ENCODE measurements at places on chromosomes 13 and 19.
A peak's percentile ranks its signal among the peaks of the same experiment; 100 is the strongest.

DNA sequence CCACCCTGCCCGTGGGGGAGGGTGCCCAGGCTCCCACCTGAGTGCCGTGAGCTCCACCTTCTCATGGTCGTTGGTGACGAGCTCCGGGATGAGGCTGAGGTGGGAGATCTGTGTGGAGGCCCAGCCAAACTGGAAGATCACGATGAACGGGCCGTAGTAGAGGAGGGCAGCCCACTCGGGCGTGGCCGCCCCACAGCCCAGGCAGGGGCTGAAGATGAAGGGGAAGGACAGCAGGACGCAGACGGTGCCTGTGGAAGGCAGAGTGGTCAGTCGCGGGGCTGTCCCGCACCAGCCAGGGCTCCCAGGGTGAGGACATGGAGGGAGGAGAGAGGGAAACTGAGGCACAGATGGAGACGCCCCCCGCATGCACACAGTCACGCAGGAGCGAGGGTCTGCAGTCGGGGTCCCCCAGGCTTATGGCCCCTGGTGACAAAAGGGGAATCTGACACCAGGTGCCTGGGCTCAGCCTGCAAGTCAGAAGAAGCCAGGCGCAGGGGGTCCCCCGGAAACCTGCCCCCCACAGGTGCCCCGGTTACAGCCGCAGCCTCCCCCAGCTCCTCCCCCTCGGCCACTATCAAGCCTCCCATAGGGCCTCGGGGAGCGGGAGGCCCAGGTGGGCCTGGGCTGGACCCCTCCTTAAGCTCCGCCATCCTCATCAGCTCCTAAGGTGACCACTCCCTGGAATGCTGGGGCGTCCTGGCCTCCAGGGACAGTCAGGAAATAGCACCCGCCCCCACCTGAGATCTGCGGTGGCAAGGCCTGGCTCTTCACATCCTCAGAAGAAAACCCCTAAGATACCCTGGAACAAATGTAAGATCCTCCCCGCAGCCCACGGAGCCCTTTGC lies 6.2 kb downstream of the MFSD12 start:
- no peak for DNase-seq

DNA sequence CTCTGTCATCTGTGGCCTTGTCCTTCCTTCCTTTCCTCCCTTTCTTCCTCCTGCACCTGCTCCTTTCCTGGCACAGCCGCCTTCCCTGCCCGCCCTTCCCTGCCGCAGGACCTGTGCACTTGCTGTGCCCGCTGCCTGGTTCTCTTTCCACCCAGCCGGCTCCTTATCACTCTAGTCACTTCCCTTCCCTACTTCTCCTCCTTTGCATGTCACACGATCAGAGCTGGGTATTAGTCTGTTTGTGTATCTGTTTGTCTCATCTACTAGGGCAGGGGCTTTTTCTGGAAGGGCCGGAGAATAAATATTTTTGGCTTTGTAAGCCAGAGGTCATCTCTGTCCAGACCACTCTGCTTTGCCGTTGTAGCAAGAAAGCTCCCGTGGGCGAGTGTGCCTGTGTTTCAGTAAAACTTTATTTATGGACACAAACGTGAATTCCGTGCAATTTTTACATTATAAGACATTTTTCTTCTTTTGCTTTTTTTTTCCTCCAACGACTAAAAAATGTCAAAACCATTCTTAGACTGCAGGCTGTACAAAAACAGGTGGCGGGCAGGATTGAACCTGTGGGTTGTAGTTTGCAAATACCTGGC lies 6.1 kb downstream of the KDM4B start:
- DNase-seq: no peak

DNA sequence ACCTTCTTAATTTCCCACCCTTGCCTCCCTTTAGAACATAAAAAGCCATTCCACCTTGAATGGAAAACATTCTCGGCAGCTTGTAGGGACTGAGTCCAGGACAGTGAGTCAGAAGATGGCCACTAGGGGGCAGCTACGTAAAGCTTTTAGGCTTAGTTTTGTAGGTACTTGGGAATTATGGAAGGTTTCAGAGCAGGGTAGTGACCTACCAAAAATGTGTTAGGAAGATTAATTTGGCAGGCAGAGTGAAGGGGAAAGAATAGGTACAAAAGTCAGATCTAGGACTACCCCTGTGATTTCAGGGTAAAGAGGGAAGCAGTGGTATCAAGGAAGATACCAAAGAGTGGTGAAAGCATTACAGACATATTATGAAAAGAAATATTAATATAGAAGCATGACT lies 198.4 kb downstream of the NDFIP2 start:
- DNase-seq: peak; percentile 75

GRCh38 chr19:31427857-31428256 lies 78.6 kb upstream of the TSHZ3 start:
- no peak for DNase-seq

DNA sequence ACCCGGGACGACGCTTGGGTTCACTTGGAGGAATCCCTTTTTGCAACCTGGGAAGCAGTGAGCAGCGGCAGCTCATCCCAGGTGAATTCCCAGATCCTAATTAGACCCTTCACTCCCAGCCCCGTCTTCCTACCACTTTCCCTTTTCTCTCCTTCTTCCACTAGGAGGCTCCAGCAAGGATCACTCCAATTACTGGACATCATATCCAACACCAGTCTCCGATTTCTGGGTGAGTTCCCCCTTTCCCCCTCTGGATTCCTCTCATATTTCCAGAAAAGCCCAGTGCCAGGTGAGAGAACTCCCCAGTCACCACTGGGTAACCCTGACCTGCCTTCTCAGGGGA lies 17.1 kb upstream of the ZSCAN4 start:
- DNase-seq: no peak

- DNase-seq: no peak
These were observed 18.6 kb downstream of the DOCK9 start for GRCh38 chr13:98959291-98959690.

DNA sequence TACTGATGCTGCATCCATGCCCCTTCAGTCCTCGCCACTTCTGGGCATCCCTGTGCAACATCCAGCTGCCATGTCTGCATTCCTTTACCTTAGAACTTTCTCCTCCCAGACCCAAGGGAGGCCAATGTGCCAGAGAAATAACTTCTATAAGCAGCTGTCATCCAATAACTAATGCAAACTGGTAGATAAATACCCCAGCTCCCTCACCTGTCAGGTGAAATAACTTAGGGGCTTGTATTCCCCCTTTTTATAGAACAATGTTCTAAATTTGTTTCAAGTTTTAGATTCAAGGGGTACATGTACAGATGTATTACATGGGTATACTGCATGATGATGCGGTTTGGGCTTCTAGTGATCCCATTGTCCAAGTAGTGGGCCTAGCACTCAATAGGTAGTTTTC lies 880.1 kb downstream of the UQCRFS1 start:
- DNase-seq: no peak

DNA sequence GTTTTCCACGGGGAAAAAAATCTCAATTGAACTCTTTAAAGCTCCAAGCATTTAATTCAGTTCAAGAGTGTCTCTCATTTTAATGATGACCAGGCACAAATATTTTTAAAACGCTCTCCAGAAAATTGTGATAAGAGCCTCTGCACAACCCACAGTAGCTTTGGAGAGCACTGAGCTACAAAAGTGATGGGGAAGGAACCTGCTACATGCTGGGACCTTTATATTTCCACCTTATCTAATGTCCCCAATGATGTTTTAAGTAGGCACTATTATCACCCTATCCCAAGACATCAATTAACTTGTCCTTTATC lies 14.1 kb upstream of the CEACAM6 start:
- DNase-seq: no peak

Measured in HEK293T (cell line).